MV-4-11 (cell line): ENCODE measurements at places on chromosomes 2 and 18.

DNA sequence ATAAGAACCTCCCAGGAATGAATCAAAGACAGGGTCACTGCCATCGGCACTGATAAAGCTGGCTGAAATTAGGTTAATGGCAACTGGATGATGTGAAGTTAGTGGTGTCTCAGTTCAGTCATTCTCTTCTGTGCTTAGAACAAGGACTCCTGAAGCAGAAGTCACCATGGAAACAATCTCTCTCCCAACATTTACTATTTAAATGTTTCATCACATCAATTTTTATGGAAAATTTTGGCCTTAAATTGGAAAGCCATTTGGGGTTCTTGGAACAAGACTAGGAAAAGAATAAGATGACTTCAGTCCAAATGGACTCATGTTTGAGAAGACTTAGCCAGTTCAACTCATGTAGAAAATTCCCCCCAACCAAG lies 15.5 kb upstream of the ARL5A start:
- DNase-seq = no peak

DNA sequence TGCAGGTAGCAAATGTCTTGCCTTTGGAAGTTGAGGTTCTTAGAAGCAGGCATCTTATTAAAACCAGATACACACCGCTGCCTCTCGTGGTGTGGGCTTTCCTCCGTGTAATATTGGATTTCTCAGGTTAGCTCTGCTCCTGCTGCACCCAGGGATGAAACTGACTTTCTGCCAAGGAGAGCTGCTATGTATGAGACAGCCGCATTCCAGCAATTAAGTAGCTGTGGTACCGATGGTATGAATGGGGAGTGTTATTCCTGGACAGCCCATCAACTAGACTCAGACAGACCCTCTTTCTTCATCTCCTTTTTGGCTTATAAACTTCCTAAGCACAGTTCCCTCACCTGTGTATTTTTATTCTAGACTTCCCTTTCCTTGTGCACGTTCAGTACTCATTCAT lies 6.8 kb upstream of the EHD3 start:
- DNase-seq = no peak

GRCh38 chr2:102155703-102156515 lies 13.4 kb downstream of the IL1R1 start:
- peak; percentile 69 for DNase-seq

DNA sequence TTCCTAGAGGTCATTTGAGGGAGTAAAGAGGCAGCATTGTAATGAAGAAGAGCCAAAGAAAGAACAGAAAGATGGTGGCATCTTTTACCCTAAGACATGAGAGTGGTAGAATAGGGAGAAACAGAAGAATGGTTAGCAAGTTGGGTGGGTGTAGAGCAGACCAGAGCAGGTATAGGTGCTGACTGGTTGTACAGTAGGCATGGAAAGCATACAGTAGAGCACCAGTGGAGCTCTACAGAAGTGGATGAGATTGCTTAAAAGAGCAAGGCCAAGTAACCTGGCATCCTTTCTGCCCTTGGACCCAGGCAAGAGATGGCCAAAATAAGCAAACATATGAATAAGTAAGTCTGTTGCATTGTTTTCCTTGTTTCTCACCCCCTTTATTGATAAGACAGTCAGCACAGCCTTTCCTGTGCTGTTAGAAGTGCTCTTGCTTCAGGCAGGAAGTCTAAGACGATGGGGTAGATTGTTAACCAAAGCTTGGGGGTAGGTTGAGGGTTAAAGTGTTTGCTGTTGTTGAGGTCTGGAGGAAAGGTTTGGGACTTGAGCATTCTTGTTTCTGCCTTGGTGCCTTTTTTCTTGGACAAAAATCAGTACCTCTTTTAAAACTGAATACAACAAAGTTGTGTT lies 76.9 kb downstream of the DIS3L2 start:
- no peak for DNase-seq

DNA sequence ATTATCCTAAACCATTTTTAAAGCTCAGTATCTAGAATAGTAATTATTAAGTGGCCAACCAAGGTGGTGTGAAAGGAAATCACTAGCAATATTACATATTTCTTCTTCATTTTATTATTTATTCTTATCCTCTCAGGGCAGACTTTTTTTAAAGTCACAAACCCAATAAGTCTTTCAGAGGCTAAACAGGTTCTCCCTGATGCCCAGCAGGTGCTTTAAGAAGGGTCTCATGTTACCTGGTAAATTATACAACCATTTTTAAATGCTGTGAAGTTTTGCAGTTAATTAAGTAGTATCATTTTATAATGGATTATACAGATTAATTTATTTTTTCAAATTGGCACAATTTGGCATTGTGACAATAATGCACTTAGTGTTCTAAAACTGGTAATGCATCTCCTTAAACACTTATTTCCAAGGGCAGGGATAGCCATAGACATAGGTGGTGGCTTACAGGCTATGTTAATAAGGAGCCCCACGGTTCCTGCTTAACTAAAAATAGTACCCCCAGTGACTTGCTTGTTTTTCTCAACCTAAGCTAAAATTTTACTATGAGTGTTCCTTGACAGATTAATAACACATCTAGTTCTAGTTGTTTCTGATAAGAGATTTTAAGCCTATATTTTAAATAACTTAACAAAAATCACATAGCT lies 67.0 kb downstream of the PMS1 start:
- DNase-seq = no peak

- no peak for DNase-seq
Measured at GRCh38 chr2:77325395-77325794, 196.8 kb downstream of the LRRTM4 start.

DNA sequence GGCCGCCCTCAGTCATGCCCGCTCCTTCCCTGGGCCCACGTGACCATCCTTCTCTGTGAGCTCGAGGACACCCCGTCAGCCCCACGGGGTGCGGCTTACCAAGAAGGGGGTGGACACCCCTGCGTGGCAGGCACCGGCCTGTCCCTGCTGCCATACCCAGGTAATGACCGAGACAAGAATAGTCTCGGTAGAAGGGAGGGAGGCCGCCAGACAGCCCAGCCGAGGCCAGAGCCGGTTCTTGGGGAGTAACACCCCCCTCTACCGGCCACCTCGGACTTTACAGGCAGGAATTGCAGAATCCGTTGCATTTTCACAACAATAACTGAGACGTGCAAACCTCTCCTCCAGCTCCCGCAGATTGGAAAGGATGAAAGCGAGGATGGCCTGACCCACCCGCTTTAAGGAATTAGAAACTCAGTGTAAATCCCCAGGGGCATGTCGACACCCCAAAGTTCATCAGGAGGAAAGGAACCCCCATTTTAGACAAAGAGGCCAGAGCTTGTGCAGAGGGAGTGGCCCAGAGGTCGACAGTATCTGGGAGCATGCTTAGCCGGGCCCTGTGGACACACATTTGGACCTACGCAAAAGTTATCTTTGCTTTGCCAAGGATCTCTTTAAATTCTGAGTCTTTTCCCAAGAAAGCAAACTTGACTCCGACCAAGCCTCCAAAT lies 60.1 kb upstream of the GLI2 start:
- DNase-seq = peak; percentile 34

DNA sequence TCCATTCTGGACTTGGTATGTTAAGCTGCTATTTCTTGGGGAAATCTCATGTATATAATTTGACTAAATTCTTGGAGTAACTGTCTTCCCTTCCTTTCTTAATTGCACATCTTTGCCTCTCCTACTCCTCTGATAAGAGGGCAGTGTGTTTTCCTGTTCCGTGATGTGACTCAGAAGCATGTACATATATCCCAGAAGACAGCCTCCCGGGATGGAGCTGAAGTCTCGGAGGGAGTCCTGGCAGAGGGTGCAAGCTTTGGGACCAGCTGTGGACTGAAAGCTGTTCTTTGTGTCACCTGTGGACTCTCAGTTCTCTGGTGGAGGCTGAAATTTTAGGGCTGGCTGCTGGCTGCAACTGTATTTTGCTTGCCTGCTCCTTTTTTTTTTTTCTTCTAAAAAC lies 54.7 kb upstream of the MGAT5 start:
- no peak for DNase-seq
